M059J (cell line): ENCODE measurements at places on chromosomes 4 and X.

GRCh38 chrX:138858438-138858837, 146.9 kb upstream of the FGF13 start:
- peak; percentile 95 for DNase-seq

DNA sequence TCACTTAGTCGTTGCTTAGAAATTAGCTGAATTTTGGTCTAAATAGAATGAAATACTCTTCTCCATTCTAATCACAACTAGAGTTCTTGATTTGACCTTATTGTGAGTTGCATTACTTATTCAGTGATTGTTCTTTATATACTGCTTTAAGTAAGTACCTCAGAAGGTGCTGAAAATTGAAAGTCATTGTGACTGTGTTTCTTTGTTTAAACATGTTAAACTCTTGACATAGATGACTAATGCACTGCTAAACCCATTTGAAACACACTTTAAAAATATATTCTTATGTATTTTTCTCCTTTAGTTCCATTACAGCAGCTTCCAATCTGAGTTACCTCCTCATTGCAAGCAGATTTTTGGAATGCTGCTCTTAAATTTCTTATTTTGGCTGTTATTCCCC, 9.1 kb downstream of the TSPAN7 start:
- DNase-seq: no peak

- no peak for DNase-seq
Measured at GRCh38 chr4:1771555-1772305, 21.4 kb upstream of the FGFR3 start.

- no peak for DNase-seq
Measured at GRCh38 chr4:139943277-139943676, 210.7 kb downstream of the MAML3 start.

GRCh38 chr4:147880511-147880910, 148.6 kb downstream of the ARHGAP10 start:
- DNase-seq: no peak

DNA sequence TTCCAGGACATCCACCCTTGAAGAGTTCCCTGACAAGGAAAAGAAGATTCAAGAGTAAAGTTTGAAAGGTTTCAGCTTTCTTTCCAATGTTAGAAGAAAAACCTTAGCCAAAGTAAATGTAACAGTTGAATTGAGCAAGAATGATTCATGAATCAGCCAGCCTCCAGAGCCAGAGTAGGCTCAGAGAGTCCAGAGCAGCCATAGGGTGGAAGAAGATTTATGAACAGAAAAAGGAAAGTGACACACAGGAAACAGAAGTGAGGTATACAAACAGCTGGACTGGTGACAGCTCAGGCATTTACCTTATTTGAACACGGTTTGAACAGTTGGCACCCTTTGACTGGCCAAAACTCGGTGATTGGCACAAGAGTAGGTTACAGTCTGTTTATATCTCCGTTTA, 63.2 kb downstream of the QDPR start:
- DNase-seq: peak; percentile 71

DNA sequence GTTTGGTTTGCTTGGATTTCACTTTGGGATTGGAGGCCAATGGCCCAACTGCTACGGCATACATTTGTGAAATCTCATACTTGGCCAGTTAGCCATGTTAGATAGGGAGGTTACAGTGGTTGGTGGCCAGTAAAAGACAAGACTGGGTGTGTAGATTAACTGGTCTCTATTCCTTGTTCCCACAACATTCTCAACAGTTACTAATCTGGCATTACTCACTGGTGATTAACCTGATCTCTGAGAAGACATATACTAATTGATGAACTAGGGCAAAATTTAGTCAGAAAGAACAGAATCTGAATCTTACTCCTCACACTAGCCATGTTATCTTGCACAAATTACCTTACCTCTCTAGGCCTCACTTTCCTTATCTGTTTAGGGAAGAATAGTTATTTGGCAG, 33.4 kb downstream of the GATB start:
- peak; percentile 31 for DNase-seq

DNA sequence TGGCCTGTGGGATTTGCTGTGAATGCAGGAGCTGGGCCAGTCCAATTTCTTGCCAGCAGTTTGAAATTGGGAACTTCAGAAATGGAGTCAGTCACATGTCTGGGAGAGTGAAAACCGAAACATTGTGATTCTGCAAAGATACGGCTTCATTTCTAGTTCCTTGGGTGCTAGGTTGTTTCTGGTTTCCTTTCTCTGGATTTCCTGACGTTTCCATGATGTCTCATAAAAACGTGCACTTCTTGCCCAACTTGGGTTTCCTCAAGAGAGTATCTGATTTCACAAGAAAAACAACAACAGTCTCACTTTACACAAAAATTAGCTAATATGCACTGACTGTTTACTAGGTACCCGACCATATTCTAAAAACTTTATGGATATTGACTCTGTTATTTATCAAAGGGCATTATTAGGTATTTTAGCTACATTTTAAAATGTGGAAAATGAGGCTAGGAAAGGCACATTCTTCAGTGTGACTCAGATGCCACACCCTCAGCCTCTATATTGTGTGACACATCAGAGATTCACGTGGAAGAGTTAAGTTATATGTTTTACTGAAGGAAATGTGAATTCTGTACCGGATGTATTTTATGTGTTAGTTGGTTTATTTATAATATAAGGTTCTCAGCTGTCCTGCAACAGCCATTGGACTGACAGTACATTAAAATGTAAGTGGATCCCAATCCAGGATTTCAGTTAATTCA, 225.0 kb upstream of the PUDP start:
- peak; percentile 58 for DNase-seq

DNA sequence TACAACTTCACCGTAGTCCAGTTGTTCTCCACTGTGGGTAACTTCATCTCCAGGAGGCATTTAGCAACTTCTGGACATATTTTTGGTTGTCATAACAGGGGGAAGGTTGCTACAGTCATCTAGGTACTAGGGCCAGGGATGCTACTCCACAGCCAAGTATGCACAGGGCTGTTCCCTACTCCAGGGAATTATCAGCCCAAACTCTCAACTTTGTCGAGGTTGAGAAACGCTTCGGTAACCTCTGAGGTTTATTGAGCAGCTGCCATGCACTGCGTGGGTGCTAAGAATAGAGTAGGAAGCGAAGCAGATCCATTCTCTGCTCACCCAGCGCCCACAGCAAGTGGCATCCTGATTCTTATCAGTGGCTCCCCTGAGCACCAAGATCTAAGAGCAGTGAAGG, 8.2 kb downstream of the FGFBP1 start:
- no peak for DNase-seq

- DNase-seq: no peak
Measured at GRCh38 chr4:169054879-169055278, 44.8 kb upstream of the CBR4 start.

- DNase-seq: no peak
Measured at GRCh38 chrX:136032370-136032769, 47.1 kb downstream of the SLC9A6 start.

GRCh38 chr4:10096201-10096977, 20.2 kb downstream of the WDR1 start:
- peak; percentile 95 for DNase-seq

DNA sequence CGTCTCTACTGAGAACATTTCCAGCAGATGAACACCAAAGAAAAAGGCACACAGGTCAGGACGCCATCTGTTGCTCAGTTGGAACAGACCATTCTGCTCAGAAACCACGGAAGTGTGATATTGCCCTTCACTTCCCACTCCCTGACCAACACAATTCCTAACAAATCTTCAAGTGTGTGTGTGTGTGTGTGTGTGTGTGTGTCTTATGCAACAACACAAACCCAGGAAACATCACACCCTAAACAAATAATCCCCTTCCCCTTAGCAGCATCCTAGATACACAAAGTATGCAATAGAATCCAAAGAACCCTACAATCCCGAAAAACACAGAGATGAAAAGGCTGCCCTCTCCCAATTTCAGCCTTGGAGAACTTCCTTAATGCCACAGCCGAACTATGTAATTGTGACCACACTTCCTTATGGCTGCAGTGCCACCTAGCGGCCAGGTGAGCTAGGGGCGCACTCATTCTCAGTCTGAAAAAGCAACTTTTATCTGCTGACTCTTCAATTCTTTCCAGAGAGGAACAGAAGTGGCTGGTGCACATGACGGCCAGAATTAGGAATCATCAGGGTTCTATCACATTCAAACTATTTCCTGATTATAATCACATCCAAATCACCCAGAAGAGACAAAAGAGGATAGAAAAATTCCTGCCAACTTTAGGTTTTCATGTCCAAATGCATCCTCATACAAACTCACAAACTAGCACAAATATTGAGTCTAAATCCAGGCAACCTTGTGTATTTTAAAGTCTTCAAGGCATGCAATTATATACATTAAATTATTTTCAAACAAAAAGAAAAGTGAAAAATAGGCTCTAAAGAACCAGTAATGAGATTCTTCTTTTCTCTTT, 164.9 kb downstream of the DHX15 start:
- DNase-seq: peak; percentile 69

- peak; percentile 2 for DNase-seq
Measured at GRCh38 chrX:132774010-132774714, 184.3 kb downstream of the HS6ST2 start.

DNA sequence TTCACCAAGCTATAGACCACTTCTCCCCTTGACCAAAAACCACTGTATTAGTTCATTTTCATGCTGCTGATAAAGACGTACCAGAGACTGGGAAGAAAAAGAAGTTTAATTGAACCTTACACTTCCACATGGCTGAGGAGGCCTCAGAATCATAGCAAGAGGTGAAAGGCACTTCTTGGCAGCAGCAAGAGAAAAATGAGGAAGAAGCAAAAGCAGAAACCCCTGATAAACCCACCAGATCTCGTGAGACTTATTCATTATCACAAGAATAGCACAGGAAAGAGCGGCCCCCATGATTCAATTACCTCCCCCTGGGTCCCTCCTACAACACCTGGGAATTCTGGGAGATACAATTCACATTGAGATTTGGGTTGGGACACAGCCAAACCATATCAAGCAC, 97.8 kb downstream of the DOCK11 start:
- no peak for DNase-seq

DNA sequence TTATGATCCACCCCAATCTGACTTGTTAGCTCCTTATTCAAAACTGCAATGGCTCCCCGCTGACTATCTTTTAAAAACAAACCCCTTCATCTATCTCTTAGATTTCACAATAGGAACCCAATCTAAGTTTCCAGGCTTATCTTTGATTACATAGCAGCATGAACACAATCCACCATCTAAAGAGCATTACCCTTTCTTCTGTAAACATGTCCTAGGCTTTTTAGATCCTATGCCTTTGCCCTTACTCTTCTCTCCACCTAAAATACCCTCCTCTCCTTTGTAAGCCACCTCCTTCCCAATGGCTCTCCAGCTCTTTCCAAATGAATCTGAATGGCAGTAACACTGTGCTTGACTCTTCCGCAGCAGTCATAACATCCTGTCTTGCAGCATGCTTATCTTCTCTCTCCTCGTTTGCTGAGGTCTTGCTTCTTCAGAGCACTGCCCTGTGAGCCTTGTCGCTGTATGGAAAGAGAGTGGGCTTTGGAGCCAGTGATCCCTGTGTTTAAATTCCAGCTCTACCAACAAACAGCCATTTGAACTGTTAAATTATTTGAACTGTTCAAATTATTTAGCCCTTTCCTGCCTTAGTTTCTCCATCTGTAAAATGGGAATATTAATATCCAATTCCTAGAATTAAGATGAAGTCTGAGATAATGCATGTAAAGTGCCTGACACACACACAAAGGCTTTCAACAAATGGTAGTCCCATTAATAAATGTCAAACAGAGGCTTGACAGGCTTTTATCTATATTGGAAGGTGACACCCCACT, 16.2 kb upstream of the TSPAN5 start:
- DNase-seq: no peak

DNA sequence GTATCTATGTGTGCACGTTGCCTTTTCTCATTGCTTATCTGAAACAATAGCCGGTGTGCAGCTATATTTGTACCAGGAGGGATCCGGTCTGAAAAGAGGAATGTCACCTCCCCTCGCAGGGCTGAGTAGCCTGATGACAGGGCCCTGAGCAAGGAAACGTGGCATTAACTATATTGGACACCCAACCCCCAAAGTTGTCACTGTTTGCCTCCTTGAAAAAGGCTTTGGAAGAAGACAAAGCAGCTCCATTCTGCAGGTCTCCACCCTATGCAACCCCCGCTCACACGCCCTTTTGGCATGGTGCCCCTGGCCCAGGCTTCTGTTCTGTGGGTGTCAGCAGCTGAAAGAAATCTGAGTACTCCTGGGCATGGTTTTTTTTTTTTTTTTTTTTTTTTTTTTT, 8.2 kb downstream of the PRRG3 start:
- DNase-seq: no peak

DNA sequence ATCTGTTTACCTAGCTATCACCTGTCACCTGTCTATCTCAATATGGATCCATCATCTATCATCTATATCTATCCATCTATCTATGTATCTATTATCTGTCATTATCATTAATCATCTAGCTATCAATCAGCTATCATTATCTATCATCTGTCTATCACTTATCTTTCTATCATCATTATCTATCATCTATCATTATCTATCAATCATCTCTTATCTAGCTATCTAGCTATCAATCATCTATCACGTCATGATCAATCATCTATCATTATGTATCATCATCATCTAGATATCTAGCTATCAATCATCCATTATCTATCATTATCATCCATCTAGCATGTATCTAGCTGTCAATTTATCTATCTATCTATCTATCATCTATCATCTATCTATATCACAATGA, 7.9 kb downstream of the ARSD start:
- DNase-seq: no peak

GRCh38 chr4:133720001-133720400, 481.6 kb downstream of the PABPC4L start:
- DNase-seq: peak; percentile 5

DNA sequence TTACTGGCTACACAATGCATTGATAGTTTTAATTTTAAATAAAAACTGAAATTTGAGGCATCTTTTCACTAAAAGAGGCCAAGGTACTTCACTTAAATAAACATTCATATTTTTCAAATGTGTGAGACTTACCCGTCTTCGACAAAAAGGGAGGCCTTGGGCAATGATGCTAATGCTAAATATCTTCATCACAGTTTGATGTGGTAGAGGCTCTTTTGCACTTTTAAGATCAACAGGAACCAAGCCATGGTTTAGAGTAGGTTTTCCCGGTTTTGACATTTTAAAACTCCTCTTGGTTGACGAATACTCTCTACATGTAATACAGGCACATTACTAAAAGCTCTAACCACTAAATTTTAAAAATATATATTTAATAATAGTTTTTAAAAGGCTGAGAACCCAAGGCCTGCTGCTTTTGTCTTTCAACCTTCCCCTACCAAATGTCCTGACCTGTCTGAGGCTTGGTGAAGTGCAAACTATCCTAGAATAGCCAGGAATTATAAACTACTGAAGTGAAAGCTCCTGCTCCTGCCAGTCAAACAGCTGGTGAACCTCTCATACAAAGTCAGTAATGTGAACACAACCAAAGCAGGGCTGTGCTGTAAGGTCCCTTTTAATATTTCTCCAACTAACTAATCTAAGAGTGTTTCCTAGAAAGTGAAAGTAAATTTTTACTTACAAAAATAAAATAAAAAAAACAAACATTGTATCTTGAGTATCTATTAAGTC, 153.7 kb downstream of the FBXW7 start:
- DNase-seq: peak; percentile 4
